ENCODE measurements at places on chromosomes 3 and 15. TPM values are rescaled to one million over a fixed set of nuclear protein-coding genes. Genes with fewer than 3 reads are reported as not detected.

The HYKK gene
- total RNA-seq = 7.0 TPM

The SLC28A2 gene
- total RNA-seq = not detected

The GOLGA8R gene
- 11.8 TPM for total RNA-seq

The NPAP1 gene
- total RNA-seq = 0.81 TPM

The PRSS50 gene
- total RNA-seq = 2.5 TPM

The GJD2 gene
- total RNA-seq = not detected

The CKMT1B gene
- total RNA-seq = 12.6 TPM

The CTXN2 gene
- not detected for total RNA-seq

The SUSD5 gene
- total RNA-seq = 9.6 TPM

The LIPC gene
- 0.81 TPM for total RNA-seq

GRCh38 chr15:83960192-83960829, 275.3 kb upstream of the GOLGA6L4 start:
- H3K27me3 ChIP-seq = no peaks in the 10 kb centered on the region
- H3K36me3 ChIP-seq = no peaks in the 10 kb centered on the region
- H3K4me1 ChIP-seq = no peaks in the 10 kb centered on the region
- H3K27ac ChIP-seq = no peak overlapping the region

DNA sequence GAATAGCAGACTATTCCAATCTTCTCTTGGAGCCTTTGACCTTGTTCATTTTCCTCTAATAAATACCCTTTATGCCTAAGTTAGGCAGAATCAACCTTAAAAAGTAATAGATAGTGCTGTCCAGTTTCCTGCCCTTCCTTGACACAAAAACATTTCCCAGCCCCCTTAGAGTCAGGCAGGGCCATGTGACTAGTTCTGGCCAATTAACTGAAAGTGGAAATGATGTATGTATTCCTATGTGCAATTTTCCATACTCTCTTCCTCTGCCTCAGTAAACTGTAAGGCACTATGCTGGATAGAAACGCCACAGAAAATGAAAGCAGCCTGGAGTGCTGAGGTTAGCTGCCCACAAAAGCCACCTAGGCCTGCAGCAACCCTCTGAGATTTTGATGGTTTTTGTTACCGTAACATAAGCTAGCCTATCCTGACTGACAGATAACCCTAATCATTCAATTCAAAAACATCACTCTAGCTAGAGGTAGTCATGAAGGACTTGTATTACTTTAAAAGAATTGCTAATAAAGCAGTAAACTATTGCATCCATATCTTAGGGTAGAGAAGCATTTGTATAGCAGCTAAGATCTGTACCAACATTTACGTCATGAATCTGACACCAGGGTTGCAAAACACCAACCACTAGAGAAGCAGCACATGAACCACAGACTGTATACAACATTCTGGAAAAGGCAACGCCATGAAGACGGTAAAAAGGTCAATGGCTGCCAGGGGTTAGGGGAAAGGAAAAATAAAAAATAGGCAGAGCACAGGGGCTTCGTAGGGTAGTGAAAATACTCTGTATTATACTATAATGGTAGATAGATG, 112.9 kb downstream of the ULK4 start:
- H3K36me3 ChIP-seq = no peaks in the 10 kb centered on the region
- no peaks in the 10 kb centered on the region for H3K27me3 ChIP-seq
- H3K4me1 ChIP-seq = no peaks in the 10 kb centered on the region
- H3K27ac ChIP-seq = no peak overlapping the region
- DNase-seq = no peak
- H3K4me3 ChIP-seq = no peak overlapping the region

- H3K4me1 ChIP-seq = no peaks in the 10 kb centered on the region
- no peak overlapping the region for H3K4me3 ChIP-seq
- H3K27ac ChIP-seq = no peak overlapping the region
- peak; percentile 41 for DNase-seq
These were observed 332.1 kb downstream of the ARRDC4 start for GRCh38 chr15:98292442-98293240.

- no peaks in the 10 kb centered on the region for H3K27me3 ChIP-seq
- no peak overlapping the region for H3K27ac ChIP-seq
- H3K36me3 ChIP-seq = no peaks in the 10 kb centered on the region
- H3K4me1 ChIP-seq = peaks cover 4% of the 10 kb centered on the region
- no peak for DNase-seq
These were observed 118.5 kb upstream of the LIPC start for GRCh38 chr15:58313304-58313703.

- no peak for DNase-seq
- H3K4me3 ChIP-seq = no peak overlapping the region
- H3K4me1 ChIP-seq = peaks cover 20% of the 10 kb centered on the region
- H3K36me3 ChIP-seq = peaks cover 13% of the 10 kb centered on the region
- no peaks in the 10 kb centered on the region for H3K27me3 ChIP-seq
- H3K27ac ChIP-seq = no peak overlapping the region
These were observed 121.4 kb downstream of the KLHL25 start for GRCh38 chr15:85673326-85673725.

DNA sequence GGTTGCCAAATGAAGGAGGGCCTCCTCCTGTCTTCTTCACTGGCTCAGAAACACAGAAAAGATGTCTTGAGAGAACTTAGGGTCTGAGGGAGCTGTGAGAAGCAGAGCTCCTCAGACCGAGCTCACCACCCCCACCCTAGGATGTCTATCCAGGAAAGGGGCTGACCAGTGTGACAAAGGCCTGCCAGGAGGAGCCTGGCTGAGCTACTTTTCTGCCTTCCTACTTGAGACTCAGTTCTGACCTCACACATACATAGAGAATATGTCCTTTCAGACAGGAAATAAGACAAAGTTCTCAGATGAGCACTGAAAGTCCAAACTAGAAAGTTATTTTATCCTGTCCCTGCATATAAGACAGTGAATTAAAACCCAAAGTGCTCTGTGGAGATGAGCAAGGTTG, 54.5 kb downstream of the KIF9 start:
- peaks cover 4% of the 10 kb centered on the region for H3K4me1 ChIP-seq
- no peaks in the 10 kb centered on the region for H3K27me3 ChIP-seq
- H3K4me3 ChIP-seq = no peak overlapping the region
- H3K27ac ChIP-seq = no peak overlapping the region
- H3K36me3 ChIP-seq = no peaks in the 10 kb centered on the region
- no peak for DNase-seq

DNA sequence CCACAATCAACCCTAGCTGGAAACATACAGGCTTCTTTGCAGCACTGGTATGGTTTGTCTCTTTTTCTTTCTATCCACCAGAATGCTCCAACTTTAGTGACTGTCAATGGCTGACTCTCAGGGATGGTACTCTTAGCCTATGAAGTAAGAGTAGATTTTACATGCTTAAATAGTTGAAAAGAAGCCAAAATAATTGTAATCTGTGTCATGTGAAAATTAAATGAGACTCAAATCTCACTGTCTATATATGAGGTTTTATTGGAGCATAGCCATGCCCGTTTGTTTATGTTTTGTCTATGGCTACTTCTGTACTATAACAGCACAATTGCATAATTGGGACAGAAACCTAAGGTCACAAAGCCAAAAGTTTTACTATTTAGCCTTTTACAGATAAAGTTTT, 29.1 kb upstream of the PDZRN3 start:
- H3K4me1 ChIP-seq = no peaks in the 10 kb centered on the region
- H3K36me3 ChIP-seq = no peaks in the 10 kb centered on the region
- H3K27ac ChIP-seq = no peak overlapping the region
- DNase-seq = no peak
- H3K27me3 ChIP-seq = no peaks in the 10 kb centered on the region

DNA sequence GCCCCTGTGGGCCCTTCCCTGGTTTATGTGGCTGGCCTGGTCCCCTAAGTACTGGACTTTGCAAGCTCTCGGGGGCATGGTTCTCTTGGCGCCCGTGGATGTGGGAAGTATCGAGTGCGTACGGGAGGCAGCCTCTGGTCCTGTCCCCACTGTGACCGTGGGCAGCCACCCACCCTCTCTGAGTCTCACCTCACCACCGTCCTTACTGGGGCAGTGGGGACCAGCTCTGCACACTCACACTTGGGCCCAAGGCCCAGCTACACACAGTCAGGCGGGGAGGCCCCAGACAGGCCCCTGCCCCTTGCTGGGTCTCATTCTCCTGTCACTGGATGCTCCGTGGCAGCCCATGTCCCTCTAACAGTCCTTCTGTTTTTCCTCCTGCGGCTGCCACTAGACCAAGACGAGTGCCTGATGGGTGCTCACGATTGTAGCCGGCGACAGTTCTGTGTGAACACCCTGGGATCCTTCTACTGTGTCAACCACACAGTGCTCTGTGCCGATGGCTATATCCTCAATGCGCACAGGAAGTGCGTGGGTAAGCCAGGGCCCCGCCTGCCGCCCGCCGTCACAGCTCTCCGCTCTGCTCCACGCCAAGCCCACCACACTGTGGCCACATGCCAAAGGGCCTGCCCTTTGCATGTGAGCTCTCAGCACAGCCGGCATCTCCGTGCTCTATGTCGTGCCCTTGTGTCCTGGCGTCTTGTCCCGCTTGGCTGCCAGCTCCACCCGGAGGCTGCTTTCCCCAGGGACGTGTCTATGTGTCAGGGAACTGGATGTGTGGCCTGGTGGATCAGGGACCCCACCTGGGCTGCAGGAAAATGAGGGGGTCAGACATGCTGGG, 72.7 kb downstream of the FBLN2 start:
- no peak overlapping the region for H3K4me3 ChIP-seq
- no peaks in the 10 kb centered on the region for H3K4me1 ChIP-seq
- no peak for DNase-seq
- H3K27ac ChIP-seq = no peak overlapping the region
- H3K36me3 ChIP-seq = no peaks in the 10 kb centered on the region

DNA sequence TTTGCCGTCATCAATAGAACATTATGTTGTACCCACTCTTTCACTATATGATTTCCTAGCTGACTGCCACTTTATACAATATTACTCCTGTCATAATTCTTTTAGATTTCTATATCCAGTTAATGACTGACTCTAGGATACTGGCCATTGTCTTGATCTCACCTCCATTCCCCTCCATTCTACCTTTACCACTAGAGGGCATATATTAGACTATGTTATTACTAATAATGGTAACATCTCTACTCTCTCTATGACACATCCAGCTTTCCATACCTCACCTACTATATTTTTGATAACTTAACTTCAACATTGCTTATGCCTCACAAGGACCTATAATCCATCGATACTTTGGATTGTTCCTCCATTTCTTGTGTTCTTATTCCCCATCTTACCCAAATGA, 31.4 kb upstream of the POU1F1 start:
- H3K36me3 ChIP-seq = no peaks in the 10 kb centered on the region
- no peak overlapping the region for H3K27ac ChIP-seq
- H3K4me3 ChIP-seq = no peak overlapping the region

GRCh38 chr3:30878862-30879261, 15.6 kb downstream of the GADL1 start:
- DNase-seq = no peak
- no peaks in the 10 kb centered on the region for H3K27me3 ChIP-seq
- H3K27ac ChIP-seq = no peak overlapping the region

DNA sequence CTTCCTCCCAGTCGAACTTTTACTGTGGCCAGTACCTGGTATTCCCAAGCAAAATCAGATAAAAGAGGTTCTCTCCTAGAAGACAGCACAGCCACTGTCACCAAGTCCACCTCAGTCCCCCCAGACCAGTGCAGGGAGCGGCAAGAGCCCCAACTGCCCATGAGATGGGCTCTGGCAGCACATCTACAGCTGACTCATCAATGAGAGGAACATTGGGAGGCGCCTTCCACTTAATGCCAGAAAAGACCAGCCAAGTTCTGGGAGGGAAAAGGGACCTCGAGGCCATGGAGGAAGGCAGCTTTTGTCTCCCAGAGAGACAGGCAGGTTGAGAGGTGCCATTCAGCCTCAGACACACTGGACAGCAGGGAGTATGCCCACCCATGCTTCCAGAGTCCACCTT, 28.2 kb downstream of the POC1A start:
- no peak for DNase-seq
- no peak overlapping the region for H3K4me3 ChIP-seq
- H3K27ac ChIP-seq = no peak overlapping the region

DNA sequence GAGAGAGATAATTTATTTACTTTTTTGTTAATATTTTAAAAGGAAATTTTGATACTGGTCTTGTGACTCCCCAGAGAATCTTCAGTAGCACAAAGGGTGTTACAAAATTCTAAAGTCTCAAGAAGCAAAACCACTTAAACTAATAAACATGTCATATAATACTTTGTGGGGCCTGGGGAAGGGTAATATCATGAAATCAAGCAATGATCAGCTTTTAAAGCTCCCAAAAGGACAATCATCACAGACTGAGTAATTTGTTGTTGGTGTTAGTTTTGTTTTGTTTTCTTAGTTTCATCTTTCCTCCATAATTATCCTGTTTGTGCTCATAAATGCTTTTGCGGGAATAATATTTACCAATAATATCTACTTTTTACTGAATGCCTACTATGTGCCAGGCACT, 55.0 kb downstream of the TMEM212 start:
- no peak overlapping the region for H3K27ac ChIP-seq
- DNase-seq = no peak
